HFFc6 (cell line): ENCODE measurements at places on chromosomes 7 and 10. TPM values are rescaled to one million over a fixed set of nuclear protein-coding genes. Genes with fewer than 3 reads are reported as not detected.

GRCh38 chr7:106561666-106562411 is 99.1 kb downstream of the CCDC71L start:
- DNase-seq = no peak

DNA sequence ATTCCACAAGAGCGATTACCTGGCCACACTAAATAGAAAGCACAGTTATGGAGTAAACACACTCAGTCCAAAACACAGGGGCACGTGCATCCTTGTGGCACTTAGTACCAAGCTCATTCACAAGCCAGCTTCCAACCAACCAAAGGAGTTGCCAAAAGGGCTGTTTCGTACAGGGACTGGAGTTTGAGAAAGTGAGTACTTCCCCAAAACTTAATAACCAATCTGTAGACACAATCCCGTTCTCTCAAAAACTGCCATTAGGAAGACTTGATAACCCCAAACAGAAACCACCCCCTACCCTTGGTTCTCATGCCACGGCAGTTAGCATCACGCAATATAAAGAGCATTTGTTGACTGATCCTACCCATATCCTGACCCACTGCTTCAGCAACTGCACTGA is 166.2 kb upstream of the ASAH2 start:
- no peak for DNase-seq

DNA sequence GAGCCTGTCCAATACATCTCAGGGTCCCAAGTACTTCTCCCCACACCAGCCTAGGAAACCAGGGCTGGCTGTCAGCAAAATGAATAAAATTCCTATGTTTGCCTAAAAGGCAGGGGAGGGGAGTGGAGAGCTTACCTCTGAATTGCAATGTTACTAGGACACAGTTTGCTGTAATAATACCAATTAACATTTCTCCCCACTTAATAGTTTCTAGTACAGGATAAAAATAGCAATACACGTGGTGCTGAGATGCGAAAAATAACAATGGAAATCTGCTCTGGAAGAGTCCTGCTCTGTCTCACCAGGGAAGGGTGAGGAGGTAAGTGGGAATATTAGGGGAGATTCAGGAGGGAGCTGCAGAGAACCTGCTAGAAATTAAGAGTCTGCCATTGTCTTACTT is 112.3 kb downstream of the PLXNA4 start:
- DNase-seq = no peak

DNA sequence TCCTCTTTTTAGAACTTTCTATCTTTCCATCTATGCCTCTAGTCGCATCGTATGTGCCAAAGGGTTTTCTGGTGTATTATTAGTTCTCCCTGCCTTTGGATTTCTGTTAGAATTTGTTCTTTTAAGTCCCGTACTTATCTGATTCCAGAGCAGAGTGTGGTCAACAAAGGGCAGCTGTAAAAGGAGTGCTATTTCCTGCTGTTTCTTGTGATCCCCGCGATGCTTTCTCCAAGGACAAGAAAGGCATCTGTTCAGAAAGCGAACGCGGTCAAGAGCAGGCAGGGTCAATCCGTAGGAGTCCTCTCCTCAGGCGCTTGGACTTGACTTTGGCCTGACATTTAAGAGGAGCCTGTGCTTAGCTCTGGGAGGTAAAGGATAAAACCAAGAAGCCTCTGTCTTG is 1152.1 kb upstream of the AUTS2 start:
- no peak for DNase-seq

GRCh38 chr10:124062390-124062789 is 31.0 kb downstream of the CHST15 start:
- no peak for DNase-seq

DNA sequence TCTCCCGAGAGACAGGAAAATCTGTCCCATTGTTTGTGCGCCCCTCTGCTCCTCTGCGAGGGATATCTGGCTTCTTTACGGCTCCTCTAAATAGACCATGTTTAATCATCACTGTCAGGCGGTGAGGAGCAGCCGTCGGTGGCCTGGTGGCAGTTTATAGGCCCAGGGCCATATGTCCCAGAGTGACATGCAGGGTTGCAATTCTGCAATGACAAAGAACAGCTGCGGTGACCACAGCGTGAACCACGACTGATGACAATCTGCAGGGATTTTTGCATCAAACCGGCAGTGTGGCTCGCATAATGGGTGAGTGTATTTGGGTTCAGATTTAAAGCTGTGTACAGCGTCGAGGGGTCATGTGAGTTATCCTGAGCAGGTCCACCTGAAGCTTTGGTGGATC is 41.5 kb downstream of the GATA3 start:
- no peak for DNase-seq

DNA sequence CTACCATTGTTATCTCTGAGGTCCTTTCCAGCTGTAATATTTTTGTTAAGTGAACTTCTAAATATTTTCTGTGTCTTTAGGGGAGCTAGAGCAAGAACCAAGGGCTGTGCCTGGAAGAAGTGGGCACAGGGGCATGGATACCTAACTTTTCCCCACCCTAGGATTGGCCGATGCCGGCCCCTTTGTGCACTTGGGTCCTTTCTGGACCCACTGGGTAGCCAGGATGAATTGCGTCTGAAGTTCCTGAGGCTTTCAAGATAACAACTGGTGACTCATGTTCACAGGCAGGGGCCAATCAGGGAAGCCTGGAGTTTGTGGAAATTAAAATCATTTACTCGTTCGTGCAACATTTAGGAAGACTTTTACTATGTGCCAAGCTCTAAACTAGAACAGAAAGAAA is 758 bp downstream of the DPCD start:
- DNase-seq = peak; percentile 36

The STRIP2 gene
- 1.2 to 3.3 TPM (median 2.1 TPM) in 3 replicates for total RNA-seq

- DNase-seq = no peak
Observed at GRCh38 chr10:22723343-22723779, 9.0 kb upstream of the PIP4K2A start.

The NODAL gene
- total RNA-seq = not detected in 2 replicates

- no peak for DNase-seq
Observed at GRCh38 chr10:121063744-121064143, 212.6 kb downstream of the WDR11 start.

GRCh38 chr10:78742730-78743615 is 325.8 kb upstream of the ZMIZ1 start:
- no peak for DNase-seq

- no peak for DNase-seq
Observed at GRCh38 chr10:49292565-49293207, 6.3 kb upstream of the C10orf71 start.

- DNase-seq = peak; percentile 47
Observed at GRCh38 chr10:101686133-101686925, 8.6 kb downstream of the FBXW4 start.
